Type B pancreatic cell (in vitro differentiated cells): ENCODE measurements at places on chromosomes 16 and 17.

DNA sequence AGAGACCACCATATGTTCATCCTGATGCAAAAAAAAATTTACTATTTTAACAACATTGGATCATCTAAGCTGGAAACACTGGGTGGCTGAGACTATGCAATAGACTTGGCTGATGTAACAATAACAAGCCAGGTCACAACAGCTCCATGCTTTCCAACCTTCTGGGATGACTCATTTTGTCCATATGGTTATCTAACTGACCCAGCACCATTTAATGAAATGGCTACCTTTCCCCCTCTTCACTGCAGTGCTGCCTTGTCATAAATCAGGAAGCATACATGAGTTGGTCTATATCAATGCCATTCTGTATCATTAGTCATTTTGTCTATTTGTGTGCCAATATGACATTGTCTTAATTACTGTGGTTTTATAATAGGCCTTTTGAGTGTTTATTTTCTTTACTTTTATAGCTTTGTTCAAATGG is 217.6 kb upstream of the KCNJ16 start:
- DNase-seq: no peak

GRCh38 chr16:24018485-24018884 is 182.7 kb downstream of the PRKCB start:
- DNase-seq: no peak

DNA sequence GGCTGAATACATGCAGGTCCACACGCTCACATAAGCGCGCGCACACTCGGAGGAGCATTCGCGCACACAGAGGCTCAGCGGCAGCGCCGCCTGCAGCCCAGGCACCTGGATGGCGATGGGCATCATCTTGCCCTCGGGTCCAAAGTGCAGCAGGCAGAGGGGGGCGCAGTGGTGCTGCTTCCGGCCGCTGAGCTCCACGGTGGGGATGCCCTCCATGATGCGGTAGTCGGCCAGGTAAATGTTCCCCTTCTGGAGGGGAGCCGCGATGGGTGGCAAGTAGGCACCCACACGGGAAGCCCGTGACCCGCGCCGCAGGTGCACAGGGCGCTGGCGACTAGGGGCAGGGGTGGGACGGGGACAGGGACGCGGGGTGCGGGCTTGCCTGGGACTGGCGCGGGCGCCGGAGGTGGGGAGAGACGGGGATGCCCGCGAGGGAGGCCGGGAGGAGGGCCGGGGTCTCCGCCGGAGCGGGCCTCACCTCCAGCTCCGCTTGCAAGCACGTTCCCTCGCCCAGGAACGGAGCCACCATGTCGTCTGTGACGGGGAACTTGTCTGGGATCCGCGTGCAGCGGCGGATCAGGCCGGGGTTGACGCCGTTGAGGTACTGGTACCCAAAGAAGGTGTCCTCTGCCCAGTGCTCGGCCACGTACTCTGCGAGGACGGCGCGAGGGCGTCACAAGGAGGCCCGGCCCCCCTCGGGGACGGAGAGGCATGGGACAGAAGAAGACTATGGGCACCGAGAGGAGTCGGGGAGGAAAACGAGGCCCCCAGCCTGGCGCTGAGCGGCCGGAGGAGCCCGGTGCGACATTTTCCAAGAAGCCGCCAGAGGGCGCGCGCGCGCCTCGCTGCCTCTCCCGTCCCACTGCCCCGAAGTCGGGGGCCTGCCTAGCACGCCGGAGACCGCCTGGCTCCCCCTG is 8.0 kb downstream of the ALOX12B start:
- DNase-seq: peak; percentile 86

GRCh38 chr17:82823004-82823403 is 16.8 kb downstream of the ZNF750 start:
- DNase-seq: no peak

DNA sequence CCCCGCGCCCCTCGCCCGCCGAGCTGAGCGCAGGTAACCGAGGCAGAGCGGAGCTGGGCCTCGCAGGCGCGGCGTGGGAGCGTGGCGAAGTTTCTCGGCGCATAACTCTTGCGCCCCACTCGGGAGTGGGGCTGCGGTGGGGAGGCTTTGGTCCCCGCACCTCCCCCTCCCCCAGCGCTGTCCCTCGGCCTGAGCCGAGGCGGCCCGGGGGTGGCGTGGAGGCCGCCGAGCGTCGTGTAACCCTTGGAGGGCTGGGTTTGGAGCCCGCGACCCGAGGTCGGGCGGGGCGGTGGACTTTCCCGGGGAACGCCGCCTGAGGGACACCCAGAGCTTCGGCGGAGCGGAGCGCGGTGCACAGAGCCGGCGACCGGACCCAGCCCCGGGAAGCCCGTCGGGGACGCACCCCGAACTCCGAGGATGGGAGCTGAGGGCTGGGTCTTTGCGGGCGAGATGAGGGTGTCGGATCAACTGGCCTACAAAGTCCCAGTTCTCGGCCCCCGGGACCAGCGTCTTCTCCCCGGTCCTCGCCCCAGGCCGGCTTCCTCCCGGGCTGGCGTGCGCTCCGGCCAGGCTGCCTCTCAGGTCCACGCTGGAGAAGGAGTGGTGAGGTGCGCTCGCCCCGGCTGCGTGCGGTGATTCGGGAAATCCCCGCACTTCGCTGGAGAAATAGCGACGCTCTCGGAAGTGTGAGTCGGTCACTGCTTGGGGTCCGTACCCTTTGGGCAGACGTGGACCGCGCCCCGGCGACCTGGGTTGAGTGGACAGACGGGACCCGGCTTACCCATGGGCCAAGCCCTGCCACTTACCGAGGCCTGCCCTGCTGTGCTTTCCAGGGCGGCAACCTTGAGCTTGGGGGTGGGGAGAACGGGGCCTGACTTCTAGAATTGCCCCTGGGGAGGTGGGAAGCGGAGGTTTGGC is 168.4 kb downstream of the RAB11FIP4 start:
- DNase-seq: no peak
